ENCODE measurements at places on chromosomes 11 and 22.

DNA sequence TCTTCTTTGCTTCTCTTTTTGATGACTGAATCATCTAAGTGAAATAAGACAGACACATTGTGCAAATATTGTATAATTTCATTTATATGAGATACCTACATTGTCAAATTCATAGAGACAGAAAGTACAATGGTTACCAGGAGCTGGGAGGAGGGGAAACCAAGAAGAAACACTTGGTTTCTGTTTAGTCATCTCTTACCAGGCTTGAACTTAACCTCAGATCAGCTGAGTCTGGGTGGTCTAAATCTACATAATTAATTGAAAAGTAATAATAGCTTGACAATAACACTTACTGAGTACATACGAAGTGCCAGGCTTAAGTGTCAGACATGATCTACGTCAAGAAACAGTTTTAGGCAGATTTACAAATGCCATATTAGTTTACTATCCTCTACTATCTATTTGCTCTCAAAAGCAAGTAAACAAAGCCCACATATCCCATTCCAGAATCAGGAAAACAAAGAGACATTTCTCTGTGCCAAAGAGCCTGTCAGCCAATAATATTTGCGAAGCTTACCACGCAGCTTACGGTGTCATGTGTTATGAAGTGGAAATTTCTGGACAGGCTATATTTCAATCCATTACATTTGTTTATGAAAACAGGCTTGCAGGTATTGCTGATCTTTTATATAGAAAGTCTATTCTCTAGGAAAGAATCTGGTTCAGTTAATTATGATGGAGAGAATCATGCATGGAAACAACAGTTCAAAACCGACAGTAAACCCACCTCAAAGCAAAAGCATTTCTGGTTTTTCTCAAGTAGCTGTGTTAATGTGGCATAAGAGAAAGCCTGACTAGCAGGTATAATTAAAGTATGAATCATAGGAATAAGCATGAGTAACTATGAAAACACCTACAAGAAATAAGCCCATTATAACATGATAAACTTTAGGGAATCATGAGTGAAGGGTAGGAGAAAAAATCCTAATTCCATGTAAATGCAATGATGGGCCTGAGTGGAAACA, 2.7 kb upstream of the ARHGAP42 start:
- DNase-seq: no peak

DNA sequence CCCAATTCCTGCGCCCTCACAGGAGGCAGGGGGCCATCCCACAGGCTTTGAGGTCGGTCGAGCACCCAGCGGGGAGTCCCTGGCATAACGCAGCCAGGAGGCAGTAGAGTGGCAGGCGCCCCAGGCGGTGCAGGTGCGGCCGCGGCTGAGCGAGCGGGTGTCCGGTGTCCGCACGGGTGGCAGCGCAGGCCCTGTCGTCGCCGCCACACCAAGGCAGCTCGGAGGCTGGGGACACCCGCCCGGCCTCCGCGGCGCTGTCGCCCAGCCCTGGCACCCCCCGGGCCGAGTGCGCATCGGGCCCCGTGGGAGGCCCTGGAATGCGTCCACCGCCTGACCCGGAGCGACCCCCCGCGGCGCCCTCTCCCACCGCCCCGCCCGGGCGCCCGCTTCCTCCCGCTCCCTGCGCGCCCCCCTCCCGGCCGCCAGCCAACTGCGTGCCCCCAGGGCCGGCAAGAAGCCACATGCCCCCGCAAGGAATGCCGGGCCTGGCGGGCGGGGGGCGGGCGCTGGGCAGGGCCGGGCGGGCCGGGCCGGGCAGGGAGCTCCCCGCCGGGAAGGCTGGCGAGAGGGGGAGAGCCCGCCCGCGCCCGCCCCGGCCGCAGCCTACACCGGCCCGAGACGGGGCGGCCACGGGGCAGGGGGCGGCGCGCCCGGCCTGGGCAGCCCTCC, 33.9 kb downstream of the PRDM11 start:
- no peak for DNase-seq

GRCh38 chr22:29207243-29207550, 1.5 kb downstream of the EMID1 start:
- DNase-seq: no peak

GRCh38 chr11:70333261-70333660, 62.8 kb downstream of the PPFIA1 start:
- DNase-seq: no peak

All from T follicular helper cell (primary cell).